ENCODE measurements at places on chromosomes 1 and 21.

GRCh38 chr1:110976089-110976488 is 12.4 kb upstream of the LRIF1 start:
- peak; percentile 45 for DNase-seq

GRCh38 chr1:88655140-88655539 is 28.9 kb upstream of the PKN2 start:
- DNase-seq: no peak

GRCh38 chr1:181064011-181064623 is 24.4 kb upstream of the IER5 start:
- no peak for DNase-seq

DNA sequence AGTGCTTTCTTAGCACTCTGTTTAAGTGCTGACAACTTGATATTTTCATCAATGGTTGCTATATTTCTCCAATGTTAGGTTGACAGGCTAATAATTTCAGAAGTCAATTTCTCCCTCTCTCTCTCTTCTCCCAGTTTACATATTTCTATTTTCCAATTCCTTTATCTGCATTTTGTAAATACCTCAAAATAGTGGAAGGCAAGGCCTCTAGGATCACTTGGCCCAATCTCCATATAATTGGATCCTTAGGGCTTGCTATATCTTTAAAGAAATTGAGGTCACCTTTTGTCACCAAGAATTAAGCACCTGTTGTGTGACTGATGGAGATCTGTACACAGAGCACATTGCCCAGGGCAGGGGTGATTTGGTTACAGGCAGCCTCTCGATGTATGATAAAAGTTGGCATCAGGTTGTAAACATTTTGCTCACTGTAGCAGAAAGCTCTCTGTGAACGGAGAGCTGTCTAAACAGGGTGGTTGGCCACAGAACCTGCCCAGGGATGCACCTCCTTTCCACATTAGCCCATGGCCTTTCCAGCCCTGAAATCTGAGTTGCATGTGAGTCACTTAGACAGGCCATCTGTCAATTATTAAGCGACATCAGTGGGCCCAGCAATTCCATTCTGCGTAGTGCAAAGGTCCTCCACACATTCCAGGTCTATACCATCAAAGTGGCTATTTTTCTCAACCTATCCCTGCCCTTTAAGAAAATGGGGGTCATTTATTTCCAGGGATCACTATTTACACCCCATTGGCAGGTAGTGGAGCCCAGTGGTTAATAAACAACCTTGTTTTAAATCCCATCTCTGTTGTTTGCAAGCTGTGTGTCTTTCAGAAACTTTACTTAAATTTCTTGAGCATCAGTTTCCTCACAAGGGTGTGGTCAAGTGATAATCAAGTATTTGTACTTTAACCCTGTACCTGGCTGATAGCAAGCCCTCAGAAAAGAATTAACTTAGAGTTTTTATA is 29.1 kb upstream of the IRF2BP2 start:
- no peak for DNase-seq

DNA sequence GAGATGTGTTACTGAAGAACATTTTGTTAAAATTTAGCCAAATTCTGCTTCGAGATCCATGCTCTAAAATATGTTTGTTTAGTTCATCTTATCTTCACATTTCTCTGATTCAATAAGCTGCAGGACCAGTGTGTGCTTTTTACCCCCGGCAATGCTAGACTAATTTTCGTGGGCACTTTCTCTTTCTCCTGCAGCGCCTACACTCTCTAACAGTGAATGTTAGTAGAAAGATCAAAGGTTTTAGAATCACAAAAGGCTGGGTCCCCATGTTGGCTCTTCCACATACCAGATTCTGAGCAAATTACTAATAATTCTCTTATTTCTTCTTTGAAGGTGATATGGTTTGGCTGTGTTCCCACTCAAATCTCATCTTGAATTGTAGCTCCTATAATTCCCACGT is 8.5 kb downstream of the CHML start:
- DNase-seq: no peak

All from HS-27A (cell line).